Retinal pigment epithelial cell (primary cell): ENCODE measurements at places on chromosomes 16 and 17.

DNA sequence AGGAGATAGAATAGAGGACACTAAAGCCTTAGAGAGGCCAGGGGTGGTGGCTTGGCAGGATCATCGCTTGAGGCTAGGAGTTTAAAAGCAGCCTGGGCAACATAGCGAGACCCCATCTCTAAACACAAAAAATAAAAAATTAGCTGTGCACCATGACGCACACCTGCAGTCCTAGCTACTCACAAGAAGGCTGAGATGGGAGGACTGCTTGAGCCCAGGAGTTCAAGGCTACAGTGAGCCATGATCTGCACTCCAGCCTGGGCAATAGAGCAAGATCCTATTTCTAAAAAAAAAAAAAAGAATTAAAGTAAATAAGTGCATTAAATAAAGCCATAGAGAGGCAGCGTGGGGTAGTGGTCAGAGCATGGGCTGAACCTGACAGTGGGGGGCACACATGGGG is 19.1 kb downstream of the SBK1 start:
- no peak for DNase-seq

- peak; percentile 98 for DNase-seq
These were observed 823 bp downstream of the NBR1 start for GRCh38 chr17:43171586-43172487.

- no peak for DNase-seq
These were observed 1.1 kb downstream of the NSRP1 start for GRCh38 chr17:30117675-30118081.

DNA sequence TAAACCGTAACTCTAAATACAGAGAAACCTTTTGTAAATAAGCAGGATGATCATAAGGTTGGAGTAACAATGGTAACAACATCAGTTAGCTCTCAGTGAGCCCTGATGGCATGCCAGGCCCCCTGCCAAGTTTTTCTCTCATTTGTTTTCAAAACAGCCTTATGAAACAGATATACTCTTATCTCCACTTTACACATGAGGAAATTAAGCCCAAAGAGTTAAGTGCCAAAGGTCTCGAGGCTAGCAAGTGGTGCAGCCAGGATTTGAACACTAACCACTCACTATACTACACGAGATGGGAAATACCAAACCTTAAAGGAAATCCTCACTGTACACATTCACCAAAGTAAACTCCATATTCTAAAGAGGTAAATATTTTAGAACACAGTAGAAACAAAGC is 15.0 kb downstream of the USP31 start:
- no peak for DNase-seq

- no peak for DNase-seq
These were observed 34.2 kb downstream of the ZNF423 start for GRCh38 chr16:49821614-49822282.

GRCh38 chr17:7836596-7837407 is 2.8 kb downstream of the KDM6B start:
- peak; percentile 81 for DNase-seq

GRCh38 chr16:81429045-81429521 is 15.5 kb upstream of the CMIP start:
- no peak for DNase-seq

DNA sequence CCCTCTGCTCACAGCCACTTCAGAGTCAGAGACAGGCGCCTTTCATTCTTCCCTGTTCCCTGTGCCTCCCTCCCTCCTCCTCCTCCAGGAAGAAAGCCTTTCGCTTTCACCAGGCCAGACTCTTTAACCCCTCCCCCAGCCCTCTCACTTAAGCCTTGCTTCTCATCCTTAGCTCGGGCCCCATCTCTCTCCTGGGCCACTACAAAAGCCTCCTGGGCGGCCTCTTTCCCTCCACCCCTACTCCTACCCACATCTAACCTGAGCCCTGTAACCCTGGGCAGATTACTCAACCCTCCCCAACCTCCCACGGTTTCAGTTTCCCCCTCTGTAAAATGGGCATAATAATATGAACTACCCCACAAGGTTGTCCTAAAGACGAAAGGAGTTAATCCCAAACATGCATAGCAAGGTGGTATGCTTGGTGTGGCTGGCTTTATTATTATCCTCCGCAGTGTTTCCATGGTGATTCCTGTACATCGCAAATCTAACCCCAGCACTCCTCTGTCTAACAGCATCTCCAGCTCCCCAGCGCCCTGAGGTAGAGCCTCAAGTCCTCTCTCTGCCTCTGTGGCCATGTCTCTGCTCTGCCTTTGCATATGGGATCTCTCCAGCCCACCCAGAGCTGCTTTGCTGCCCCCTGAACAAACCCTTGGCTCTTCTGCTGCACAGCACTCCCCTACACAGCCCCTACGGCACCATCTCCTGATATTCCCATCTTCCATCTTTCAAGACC is 17.7 kb downstream of the PIMREG start:
- DNase-seq, result no peak
